AML-193 (cell line): ENCODE measurements at places on chromosomes 3 and 15.

DNA sequence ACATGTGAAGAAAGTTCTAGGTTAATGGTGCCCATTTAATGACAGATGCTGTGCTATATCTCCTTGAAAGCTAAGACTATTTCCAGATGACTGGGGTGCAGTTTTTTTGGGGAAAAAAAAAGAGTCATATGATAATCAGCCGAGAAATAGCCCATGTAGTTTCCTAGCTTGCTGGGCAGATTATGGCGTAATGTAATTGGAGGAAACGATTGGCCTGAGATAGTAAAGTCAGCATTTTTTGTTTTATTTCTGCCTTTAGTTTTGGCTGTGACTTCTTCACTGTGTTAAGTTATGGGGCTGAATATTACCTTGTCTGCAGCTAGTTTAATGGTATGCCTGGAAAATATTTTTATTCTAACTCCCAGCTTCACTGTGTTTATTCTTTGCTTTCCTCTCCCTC is 24.0 kb downstream of the PDHB start:
- no peak for DNase-seq

DNA sequence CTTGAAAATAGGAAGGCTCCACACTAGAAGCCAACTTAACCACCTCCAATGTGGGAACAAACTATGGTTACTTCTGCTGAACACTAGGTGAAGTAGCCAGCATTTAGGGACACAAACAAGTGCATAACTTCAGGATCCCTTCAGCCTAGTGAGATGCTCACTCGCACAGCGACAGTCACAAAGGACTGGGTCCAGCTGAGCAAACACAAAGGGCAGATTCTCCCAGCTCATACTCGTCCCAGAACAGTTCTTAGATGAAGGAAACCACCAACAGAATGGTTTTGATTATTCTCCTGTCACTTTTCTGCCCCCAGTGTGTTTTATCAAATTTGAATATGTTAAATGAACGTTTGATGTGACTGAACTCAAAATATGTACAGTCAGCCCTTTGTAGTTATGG is 201.6 kb downstream of the KCNAB1 start:
- no peak for DNase-seq

GRCh38 chr15:57797110-57797509 is 90.6 kb downstream of the POLR2M start:
- DNase-seq, result no peak

- no peak for DNase-seq
These were observed 10.9 kb downstream of the TRIP4 start for GRCh38 chr15:64398575-64398974.

- DNase-seq, result no peak
These were observed 32.7 kb downstream of the GNB4 start for GRCh38 chr3:179418610-179419009.
